ENCODE measurements at places on chromosomes 11 and 22. TPM values are rescaled to one million over a fixed set of nuclear protein-coding genes. Genes with fewer than 3 reads are reported as not detected.

DNA sequence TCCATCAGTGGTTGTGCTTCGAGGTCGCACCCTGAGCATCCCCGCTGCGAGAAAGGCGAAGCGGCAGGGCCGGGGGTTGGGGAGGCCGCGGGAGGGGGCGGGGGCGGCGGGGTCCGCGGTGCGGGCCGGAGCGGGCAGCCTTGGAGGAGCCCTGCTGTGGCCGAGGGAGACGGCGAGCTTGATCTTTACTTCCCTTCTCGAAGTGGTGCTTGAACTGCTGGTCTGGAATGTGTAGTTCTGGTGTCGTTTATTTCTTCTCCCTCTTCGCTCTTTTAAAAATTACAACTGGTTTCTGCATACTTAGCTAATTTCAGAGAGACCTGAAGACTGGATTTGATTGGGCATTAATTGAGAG lies 1.1 kb downstream of the APLP2 start:
- peaks cover 19% of the 10 kb centered on the region for H3K4me1 ChIP-seq
- H3K27me3 ChIP-seq, result peaks cover 5% of the 10 kb centered on the region
- H3K36me3 ChIP-seq, result no peaks in the 10 kb centered on the region
- H3K4me3 ChIP-seq, result peak overlapping the region; percentile 85
- peak overlapping the region; percentile 92 for H3K27ac ChIP-seq

- no peak overlapping the region for H3K4me3 ChIP-seq
- H3K36me3 ChIP-seq, result peaks cover 8% of the 10 kb centered on the region
- DNase-seq, result no peak
Observed at GRCh38 chr22:31870890-31871289, 73.4 kb upstream of the YWHAH start.

DNA sequence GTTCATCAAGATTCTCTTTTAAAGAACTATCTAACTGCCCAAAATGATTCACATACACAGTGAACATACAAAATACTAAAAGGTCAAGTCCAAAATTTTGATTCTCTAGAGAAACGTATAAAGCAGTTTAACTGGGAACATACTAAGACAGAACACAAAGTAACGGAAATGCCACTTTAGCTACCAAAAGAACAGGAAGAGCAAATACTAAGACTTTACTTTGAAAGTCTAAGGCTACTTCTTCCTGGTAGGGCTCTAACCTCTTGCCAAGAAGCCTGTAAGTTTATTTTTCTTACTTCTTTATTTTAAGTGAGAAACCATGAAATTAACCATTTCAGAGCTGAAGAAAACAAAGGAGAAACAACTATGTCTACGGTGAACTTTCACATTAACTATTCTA lies 6.2 kb downstream of the PICALM start:
- H3K27ac ChIP-seq, result no peak overlapping the region
- DNase-seq, result no peak
- H3K4me3 ChIP-seq, result no peak overlapping the region
- H3K27me3 ChIP-seq, result no peaks in the 10 kb centered on the region
- H3K36me3 ChIP-seq, result peaks cover 3% of the 10 kb centered on the region
- peaks cover 39% of the 10 kb centered on the region for H3K4me1 ChIP-seq

DNA sequence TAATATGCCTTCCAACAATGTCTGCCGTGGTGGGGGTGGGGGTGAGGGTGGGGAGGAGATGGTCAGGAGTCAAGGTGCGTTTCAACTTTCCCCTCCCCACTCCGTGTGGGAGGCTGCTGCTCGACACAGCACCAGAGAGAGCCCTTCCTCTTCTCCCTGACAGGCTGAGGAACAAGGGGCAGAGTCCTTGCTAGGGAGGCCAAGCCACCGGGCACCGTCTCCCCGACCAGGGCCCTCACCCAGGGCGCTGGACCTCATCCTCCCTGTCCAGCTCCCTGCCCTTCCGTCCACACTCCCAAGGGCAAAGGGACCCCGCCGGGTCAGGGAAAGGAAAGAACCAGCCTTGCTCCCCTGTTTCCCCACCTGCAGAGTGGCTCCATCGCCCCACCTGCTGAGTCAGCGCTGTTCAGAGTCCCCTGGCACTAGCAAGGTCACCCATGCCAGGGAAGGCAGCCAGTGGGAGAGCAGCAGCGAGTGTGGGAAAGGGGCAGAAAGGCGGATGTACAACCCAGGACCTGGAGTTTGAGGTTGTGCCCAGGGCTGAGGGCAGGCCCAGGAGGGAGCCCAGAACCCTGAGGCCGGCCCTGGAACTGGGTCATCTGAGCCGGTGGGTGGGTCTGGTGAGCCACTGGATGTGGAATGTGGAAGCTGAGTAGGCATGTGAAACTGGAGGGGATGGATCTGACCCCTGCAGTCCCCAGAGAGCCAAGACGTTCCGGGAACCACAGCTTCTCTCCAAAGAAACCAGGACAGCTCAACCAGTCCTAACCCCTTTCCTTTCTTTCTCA lies 47.2 kb downstream of the BUD13 start:
- no peak overlapping the region for H3K4me3 ChIP-seq
- no peak for DNase-seq
- no peaks in the 10 kb centered on the region for H3K36me3 ChIP-seq
- no peak overlapping the region for H3K27ac ChIP-seq

GRCh38 chr11:34250732-34251588 lies 106.8 kb downstream of the ABTB2 start:
- no peaks in the 10 kb centered on the region for H3K27me3 ChIP-seq
- H3K4me3 ChIP-seq, result no peak overlapping the region
- H3K4me1 ChIP-seq, result peaks cover 34% of the 10 kb centered on the region
- H3K36me3 ChIP-seq, result no peaks in the 10 kb centered on the region
- no peak overlapping the region for H3K27ac ChIP-seq
- DNase-seq, result no peak

GRCh38 chr11:7666292-7666866 lies 6.9 kb downstream of the CYB5R2 start:
- no peaks in the 10 kb centered on the region for H3K27me3 ChIP-seq
- peak overlapping the region; percentile 90 for H3K27ac ChIP-seq
- H3K36me3 ChIP-seq, result peaks cover 29% of the 10 kb centered on the region
- peaks cover 9% of the 10 kb centered on the region for H3K4me1 ChIP-seq

- peaks cover 1% of the 10 kb centered on the region for H3K36me3 ChIP-seq
- peaks cover 4% of the 10 kb centered on the region for H3K4me1 ChIP-seq
- no peak overlapping the region for H3K4me3 ChIP-seq
- DNase-seq, result no peak
Observed at GRCh38 chr11:92885600-92885999, 83.9 kb upstream of the MTNR1B start.

- no peaks in the 10 kb centered on the region for H3K36me3 ChIP-seq
- peaks cover 32% of the 10 kb centered on the region for H3K4me1 ChIP-seq
- DNase-seq, result no peak
Observed at GRCh38 chr11:75338516-75339208, 12.8 kb downstream of the ARRB1 start.

GRCh38 chr11:11993839-11994238 lies 14.6 kb downstream of the DKK3 start:
- H3K4me3 ChIP-seq, result no peak overlapping the region
- DNase-seq, result no peak
- peaks cover 23% of the 10 kb centered on the region for H3K4me1 ChIP-seq

DNA sequence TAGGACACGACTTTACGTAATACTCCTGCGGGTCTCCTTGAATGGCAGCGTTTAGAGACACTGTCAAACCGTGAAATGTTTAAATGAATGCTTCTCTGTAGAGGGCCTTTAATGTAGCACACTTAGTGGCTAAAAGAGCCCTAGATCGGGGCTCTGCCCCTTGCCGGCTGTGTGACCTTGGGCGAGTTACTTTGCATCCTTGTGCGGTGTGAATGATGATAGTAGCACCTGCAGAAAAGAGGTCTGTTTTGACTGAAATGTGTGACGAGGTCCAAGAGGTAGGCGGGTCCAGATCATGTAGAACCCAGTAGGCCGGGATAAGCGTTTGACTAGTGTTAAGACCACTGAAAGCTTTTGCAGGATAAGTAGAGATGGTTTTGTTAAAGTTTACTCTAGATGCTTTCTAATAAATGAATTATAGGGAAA lies 866 bp downstream of the MED17 start:
- H3K27ac ChIP-seq, result peak overlapping the region; percentile 99
- no peak for DNase-seq
- H3K4me3 ChIP-seq, result peak overlapping the region; percentile 99
- H3K4me1 ChIP-seq, result peaks cover 31% of the 10 kb centered on the region
- H3K27me3 ChIP-seq, result no peaks in the 10 kb centered on the region

DNA sequence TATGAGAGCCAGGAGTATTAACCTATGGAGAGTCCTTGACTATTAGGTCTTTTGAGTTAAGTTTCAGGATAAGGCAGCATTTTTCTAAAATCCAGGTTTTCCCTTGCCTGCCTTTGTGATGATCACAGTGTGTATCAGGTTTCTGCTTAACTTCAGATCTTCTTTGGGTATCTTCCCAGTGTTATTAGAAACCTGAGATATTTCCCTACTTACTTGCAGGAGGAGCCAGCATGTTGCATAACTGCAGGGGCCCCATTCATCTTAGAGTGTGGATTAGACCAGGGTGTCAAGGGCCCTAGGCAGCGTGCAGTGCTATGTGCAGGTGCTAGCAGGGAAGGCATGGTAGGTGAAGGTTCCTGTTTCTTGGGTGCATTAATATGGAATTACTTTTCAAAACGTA lies 69.5 kb downstream of the ZNRF3 start:
- H3K4me1 ChIP-seq, result peaks cover 14% of the 10 kb centered on the region
- no peak overlapping the region for H3K4me3 ChIP-seq
- no peak overlapping the region for H3K27ac ChIP-seq
- H3K36me3 ChIP-seq, result peaks cover 2% of the 10 kb centered on the region

- no peak overlapping the region for H3K4me3 ChIP-seq
- no peak for DNase-seq
- H3K27ac ChIP-seq, result no peak overlapping the region
- peaks cover 7% of the 10 kb centered on the region for H3K4me1 ChIP-seq
- H3K27me3 ChIP-seq, result peaks cover 33% of the 10 kb centered on the region
Observed at GRCh38 chr11:113971506-113972195, 3.3 kb upstream of the HTR3A start.

DNA sequence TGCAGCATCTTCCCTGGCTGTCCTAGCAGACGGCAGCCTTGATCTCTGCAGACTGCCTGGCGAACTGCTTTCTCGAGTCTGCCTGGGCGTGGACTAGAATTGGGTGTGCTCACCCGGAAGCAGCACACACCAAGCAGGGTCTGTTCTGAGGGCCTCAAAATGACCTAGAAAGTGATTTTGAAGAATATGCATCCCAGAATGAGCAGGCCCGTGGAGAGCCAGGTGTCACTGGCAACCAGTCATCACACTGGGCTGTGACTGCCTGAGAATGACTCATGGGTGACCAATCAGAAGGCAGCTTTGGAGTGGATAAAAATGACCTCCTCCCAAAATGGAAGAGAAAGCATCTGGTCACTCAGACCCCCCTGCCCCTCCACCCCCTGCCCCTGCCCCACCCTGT lies 114.9 kb upstream of the NECTIN1 start:
- H3K27ac ChIP-seq, result no peak overlapping the region
- DNase-seq, result no peak
- H3K4me1 ChIP-seq, result peaks cover 8% of the 10 kb centered on the region

- no peaks in the 10 kb centered on the region for H3K36me3 ChIP-seq
- DNase-seq, result no peak
- H3K4me3 ChIP-seq, result no peak overlapping the region
- H3K27me3 ChIP-seq, result peaks cover 40% of the 10 kb centered on the region
Observed at GRCh38 chr11:119936426-119936825, 201.5 kb downstream of the TRIM29 start.

- no peaks in the 10 kb centered on the region for H3K36me3 ChIP-seq
- no peak overlapping the region for H3K4me3 ChIP-seq
- H3K4me1 ChIP-seq, result peaks cover 10% of the 10 kb centered on the region
- no peak for DNase-seq
- H3K27me3 ChIP-seq, result no peaks in the 10 kb centered on the region
Observed at GRCh38 chr22:30314915-30315314, 11.8 kb downstream of the TBC1D10A start.

The CARD18 gene
- total RNA-seq, result not detected

The FXYD6 gene
- 28.5 TPM for total RNA-seq

The SCN3B gene
- 5.1 TPM for total RNA-seq

The IFITM1 gene
- 2.3 TPM for total RNA-seq
